Amygdala (tissue), 56 donors: ENCODE measurements at places on chromosomes 2 and 18.
A peak's percentile ranks its signal among the peaks of the same experiment; 100 is the strongest.

DNA sequence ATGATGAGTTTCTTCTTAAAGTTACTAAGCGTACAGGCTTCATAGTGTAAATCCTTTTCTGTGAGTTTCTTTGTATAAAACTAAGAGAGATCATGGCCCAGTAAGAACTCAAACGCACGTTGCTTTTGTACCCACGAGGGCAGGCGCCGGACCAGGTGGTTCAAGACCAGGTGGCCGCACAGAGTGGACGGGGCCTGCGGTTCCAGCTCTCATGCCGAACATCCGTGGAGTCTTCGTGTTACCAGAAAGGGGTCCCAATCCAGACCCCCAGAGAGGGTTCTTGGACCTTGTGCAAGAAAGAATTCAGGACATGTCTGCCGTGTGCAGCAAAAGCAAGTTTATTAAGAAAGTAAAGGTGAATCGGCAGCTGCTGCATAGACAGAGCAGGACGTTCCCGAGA is 53.0 kb downstream of the KCNG2 start:
- no peak for DNase-seq

GRCh38 chr18:48002933-48003365 is 72.5 kb upstream of the SMAD2 start:
- no peak for DNase-seq

DNA sequence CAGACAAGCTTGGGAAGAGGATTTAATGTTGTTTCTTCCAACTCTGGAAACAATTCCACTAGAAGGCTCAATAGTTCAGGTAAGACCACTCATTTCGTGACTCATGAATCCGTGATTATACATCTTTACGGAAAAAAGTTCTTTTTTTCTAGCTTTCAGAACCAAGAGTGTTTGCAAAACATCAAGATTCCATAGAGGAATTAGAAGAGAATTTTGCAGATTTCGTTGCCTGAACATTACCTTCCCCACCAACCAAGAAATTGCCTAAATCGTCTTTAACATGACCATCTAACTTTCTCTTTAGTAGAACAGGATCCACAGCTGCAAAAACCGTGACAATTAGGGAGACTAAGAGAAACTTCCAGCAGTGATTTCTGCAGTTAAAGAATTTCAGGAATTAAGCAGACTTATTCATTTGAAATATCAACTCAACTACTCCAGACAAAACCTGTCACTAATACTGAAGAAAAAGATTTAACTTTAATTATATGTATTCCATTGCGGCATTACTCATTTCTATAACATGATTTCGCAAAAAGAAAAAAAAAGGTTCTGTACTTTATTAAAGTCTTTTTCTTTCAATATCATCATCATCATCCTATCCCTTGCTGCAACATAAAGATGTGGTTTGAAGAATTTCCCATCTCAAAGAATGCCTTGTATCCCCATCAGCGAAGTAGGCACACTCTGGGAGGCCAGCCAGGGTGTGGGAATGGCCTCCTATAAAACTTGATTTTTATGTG is 1.9 kb upstream of the NAB1 start:
- no peak for DNase-seq

DNA sequence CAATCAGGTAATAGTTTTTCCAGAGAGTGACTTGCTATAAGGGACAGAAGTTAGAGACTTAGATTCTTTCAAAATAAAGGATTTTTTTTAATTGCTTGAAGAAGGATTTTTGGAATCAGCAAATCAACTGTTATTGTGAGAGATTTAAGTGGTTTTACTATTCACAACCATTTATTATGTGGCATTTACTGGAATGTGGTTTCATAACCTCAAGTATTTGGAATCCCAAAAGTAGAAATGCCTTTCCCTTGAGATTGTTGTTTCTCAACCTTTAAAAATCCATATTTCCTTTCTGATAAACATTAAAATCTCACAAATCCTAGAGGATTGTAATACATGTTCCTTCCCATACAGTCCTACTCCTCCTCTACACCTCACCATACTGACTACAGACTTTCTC is 5.0 kb downstream of the TANK start:
- no peak for DNase-seq

DNA sequence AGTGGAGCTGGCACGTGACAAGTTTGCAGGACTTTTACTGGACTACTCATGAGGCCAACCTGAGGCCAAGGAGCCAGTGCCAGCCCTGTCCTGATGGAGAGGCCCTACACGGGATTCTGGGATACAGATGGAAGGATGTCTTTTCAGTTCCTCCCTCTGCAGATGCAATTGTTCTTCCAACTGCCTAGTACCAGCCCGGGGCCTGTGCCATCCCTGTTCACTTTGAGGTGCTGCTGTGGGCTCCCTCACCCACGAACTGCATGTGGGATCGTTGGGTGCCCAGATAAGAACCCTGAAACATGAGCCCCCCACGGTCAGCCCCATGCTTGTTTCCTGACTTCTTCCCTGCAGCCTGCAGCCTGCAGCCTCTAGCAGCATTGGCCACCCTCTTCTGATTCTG is 25.3 kb upstream of the LAPTM4A start:
- DNase-seq, result no peak

DNA sequence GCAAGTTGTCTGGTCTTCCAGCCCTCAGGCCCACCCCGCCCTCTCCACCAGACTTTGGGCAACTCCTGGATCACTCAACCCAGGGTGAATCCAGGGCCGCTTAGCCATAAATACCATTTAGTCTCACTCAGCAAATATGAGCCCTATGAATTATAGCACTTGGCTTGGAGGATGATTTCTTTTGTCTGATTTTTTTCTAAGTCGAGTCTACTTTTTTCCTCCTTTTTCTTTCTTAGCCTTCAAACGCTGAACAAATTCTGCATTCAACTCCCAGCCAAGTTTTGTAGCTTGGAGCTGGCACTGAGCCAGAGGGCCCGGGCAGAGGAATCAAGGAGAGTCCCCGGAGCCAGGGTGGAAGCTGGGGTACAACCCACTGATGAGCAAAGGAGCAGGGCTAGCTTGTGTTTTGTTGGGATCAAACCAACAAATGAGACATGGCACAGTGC is 48.7 kb downstream of the SERTAD2 start:
- peak; percentile 30 for DNase-seq
